ENCODE measurements at places on chromosomes 4 and X.

- no peak for DNase-seq
Observed at GRCh38 chr4:75658876-75659275, 14.3 kb downstream of the G3BP2 start.

- no peak for DNase-seq
Observed at GRCh38 chr4:127214016-127214415, 418.7 kb upstream of the INTU start.

DNA sequence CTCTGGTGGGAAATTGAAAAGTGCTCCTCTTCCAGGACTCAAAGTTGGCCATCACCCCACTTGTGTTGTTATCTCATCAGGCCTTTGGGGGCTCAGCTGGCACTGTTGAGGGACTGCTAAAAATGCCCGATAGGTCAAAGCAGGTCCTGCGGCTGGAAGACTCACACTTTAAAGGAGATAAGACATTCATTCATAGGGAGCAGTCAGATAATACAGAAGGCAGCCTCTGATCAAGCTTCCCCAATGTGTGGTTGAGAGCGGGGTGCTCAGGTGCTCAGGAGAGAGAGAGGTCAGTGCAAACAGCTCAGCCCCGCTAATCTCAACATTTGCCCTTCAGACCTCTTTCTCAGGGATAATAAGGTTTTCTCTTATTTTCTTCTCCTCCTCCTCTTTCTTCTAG lies 70.3 kb downstream of the TMEM154 start:
- DNase-seq, result no peak

DNA sequence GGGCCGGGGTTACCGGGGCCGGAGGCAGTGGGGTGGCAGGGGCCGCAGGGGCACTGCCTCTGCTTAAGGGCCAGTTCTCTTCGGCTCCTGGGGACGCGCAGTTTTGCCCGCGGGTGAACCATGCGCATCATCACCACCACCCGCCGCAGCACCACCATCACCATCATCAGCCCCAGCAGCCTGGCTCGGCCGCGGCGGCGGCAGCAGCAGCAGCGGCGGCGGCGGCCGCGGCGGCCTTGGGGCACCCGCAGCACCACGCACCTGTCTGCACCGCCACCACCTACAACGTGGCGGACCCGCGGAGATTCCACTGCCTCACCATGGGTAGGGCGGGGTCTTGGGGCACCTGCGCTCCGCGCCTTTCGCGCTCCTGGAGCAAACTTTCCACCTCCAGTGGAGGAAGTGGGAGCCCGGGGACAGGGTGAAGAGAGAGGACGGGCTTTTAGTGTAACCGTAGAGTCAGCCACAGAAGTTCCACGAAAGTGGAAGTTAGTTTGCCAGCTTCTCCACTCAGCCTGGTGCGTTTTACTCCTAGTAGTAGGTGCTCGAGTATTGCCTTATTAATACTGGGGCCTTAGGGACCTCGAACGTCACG lies 729 bp downstream of the GSX2 start:
- DNase-seq, result no peak

DNA sequence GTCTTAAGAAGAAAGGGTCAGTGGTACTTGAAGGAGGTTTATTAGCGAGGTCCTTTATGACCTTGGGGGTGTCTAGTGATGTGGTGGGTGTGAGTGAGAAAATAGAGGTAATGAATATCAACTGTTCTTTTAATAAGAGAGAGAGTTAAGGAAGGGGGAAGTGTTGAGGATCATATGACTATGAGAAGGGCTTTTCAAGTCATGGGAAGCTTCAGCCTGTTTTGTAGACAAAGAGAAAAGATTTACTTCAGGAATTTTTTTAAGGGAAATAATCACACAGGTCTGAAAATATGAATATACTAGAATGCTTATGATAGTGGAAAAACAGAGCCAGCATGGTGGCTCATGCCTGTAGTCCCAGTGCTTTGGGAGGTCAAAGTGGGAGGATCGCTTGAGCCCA lies 41.3 kb upstream of the MTMR1 start:
- DNase-seq, result no peak

DNA sequence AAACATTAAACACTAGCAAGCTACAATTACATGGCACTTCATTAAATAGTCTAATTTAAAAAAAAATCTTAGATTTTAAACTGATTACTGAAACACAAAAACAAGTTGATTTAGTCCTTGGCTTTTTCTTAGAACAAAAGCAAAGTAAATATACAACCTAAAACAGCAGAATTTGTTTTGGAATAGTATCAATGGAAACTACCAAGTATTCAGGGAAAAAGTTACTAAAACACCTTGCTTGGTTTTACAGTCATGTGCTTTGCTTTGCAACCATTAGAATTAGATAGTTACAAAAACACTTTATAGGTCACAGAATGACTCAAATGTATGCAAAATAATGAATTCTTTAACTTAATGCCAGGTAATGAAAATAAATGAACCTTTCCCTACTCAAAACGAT lies 105.3 kb downstream of the CNOT6L start:
- DNase-seq, result no peak

DNA sequence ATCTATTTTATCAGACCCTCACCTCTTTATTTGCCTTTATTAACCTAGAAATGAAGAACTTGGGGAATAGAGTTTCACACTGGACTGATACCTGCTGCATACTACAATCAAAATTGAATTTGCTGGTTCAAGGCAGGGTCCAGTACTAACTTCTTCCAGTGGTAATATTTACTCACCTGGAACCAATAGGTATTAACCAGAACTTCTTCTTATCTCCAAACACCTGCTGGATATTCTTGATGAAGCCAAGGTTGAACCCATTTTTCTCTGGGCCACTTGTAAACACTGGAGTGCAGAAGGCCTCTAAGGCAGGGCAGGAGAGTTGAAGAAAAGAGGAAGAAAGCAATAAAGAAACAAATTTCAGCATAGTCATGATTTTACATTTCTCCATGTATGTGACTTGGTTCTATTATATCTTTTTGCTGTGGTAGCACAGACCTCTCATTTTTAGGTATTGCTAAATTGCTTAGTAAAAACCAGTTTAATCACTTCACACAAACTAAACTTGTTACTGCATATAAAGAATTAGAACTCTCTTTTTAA lies 101.1 kb downstream of the ZDHHC15 start:
- DNase-seq, result no peak

GRCh38 chrX:137166591-137166990 lies 132.8 kb upstream of the GPR101 start:
- no peak for DNase-seq

DNA sequence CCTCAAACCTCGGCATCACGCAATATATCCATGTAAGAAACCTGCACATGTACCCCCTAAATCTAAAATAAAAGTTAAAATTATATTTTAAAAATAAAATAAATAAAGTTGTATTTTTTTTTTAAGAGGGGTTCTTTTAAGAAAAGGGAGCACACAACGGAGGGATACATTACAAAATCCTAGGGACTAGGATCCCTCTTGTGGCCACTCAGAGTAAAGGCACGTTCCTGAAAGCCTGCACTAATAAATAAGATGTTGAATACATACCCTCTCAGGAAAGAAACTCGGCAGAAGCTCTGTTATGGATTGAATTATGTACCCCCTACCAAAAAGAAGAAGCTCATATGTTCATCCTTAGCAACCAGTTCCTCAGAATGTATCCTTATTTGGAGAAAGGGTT lies 50.9 kb upstream of the PRDX4 start:
- no peak for DNase-seq

GRCh38 chrX:9557521-9557920 lies 92.7 kb downstream of the TBL1X start:
- no peak for DNase-seq

- DNase-seq, result no peak
Observed at GRCh38 chr4:5213087-5213595, 161.9 kb downstream of the STK32B start.

DNA sequence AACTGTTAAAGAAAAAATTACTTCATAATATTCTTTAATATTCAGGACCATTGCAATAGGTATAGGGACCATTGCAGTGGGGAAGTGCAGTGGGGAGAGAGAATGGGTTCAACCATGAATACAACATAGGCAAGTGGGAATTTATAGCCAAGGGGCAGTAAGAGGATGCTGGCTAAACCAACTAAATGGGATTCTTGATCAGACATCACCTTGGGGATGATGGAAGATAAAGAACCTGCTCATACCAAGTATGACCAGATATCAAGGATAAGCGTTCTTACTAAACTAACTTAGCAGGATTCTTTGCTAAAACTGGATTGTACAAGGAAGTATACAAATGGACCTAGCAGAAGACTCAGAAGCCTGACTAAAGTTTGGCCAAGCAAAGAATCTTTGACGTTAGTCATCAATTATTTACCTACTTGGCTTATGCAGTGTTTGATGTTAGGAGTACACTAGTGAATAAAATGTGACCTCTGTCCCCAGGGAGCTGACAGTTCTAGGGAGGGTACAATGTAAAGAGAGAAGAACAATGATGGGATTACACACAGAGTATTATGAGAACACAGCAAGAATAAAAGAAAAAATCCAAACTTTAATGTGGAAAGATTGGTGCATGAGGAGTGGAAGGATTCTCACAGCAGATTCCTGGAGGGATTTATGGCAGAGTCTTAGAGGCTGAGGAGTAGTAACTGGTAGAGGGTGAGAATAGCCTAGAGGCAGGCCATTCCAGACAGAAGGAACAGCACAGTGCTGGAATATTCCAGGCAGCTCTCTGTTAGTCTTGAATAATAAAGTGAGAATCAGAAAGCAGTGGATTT lies 54.7 kb upstream of the MYOZ2 start:
- DNase-seq, result no peak
